ENCODE measurements at places on chromosomes 2 and 18.

DNA sequence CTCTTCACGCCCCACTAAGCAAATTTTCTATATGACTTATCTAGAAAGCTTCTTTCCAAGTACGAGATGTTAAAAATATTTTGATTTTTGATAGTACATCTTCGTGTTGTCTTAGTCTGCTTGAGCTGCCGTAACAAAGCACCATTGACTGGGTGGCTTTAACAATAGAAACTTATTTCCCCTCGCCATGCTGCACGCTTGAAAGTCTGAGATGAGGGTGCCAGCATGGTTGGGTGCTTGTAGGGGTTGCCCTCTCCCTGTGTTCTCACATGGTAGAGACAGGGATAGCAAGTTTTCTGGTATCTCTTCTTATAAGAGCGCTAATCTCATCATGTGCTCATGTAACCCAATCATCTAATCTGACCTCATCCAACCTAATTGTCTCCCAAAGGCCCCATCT lies 106.2 kb downstream of the TANC1 start:
- H3K36me3 ChIP-seq: no peaks in the 10 kb centered on the region
- H3K4me3 ChIP-seq: no peak overlapping the region
- no peak for ATAC-seq
- no peaks in the 10 kb centered on the region for H3K27me3 ChIP-seq
- H3K27ac ChIP-seq: no peak overlapping the region

DNA sequence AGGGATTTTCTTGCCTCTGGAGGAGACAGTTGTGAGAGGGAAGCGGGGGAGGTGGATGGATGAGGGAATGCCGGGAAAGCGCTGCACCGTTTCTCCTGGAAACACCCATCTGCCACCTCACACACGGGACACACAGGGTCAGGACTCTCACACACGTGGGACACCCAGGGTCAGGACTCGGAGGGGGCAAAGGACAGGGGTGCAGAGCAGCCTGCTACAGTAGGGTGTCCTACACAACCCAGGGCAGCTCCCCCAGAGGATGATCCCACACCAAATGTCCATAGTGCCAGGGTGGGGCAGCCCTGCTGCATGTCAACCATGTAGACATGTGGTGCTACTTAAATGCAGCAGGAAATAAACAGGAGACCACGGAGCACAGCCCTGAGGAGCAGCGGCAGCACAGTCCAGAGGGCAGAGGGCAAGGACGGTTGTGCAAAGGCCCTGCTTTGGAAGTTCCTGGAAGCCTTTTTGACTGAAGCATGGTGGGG lies 5.1 kb downstream of the RAMP1 start:
- H3K4me1 ChIP-seq: peaks cover 14% of the 10 kb centered on the region
- no peaks in the 10 kb centered on the region for H3K36me3 ChIP-seq
- ATAC-seq: no peak
- H3K27ac ChIP-seq: peak overlapping the region; percentile 55

GRCh38 chr2:185456517-185456916 lies 282.1 kb upstream of the FSIP2 start:
- H3K27ac ChIP-seq: no peak overlapping the region
- no peaks in the 10 kb centered on the region for H3K36me3 ChIP-seq
- no peaks in the 10 kb centered on the region for H3K27me3 ChIP-seq
- no peak for ATAC-seq
- no peak overlapping the region for H3K4me3 ChIP-seq

GRCh38 chr2:183606718-183607085 lies 482.5 kb downstream of the NUP35 start:
- ATAC-seq: no peak
- H3K4me1 ChIP-seq: no peaks in the 10 kb centered on the region

DNA sequence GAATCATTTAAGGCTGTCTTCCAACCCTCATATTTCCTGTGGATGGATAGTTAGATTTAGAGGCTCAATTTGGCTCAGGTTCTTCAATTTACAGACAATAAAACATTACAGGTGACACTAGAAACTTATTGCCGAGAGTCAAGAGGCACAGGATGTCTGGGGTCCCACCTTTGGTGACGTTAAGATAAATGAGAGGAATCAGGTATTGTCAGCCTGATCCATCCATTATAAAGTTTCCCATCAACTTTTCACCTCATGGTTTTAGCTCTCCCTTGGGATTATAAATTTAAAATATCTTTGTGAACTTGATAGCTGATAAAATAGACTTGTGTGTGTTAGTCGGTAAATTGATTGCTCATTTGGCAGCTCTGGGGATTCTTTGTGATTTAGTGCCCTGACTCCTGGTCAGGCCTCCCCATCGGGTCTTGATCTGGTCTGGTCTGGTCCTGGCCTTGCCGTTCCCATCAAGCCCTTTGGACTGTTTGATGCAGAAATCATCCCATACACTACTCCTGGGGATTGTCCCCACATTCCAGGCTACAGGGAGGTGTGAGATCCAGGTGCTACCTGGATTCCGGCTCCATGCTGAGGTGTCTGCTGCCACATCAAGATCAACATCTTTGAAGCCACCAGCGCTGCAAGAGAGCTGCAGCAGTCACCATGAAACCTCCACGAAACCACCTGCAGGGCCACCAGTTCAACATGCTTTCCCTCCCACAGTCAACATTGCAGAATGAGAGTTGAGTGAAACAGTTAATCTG lies 130.9 kb downstream of the SH3BP4 start:
- H3K27me3 ChIP-seq: peaks cover 26% of the 10 kb centered on the region
- H3K4me1 ChIP-seq: no peaks in the 10 kb centered on the region
- no peak overlapping the region for H3K4me3 ChIP-seq

- H3K4me1 ChIP-seq: no peaks in the 10 kb centered on the region
- H3K27ac ChIP-seq: no peak overlapping the region
- no peak for ATAC-seq
- H3K36me3 ChIP-seq: no peaks in the 10 kb centered on the region
- no peak overlapping the region for H3K4me3 ChIP-seq
Measured at GRCh38 chr2:163697846-163698637, 37.8 kb downstream of the FIGN start.

DNA sequence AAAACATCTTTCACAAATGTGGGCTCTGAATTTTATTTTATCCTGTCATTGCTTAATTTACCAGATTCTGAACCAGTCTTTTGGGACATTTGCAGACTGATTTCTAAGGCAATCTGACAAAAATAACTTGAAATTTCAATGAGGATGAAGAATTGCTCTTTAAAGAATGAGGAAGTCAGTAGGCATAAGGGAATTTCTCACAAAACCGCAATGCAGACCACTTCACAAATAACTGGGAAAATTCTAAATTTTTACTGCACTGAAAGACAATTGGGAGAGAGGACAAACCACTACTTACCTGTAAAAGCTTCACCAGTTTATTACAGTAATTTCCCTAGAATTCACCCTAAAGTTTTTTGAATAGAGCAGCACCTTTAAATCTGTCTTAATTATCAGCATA lies 736.3 kb downstream of the NRXN1 start:
- H3K4me1 ChIP-seq: no peaks in the 10 kb centered on the region
- H3K27ac ChIP-seq: no peak overlapping the region
- H3K4me3 ChIP-seq: no peak overlapping the region
- no peaks in the 10 kb centered on the region for H3K27me3 ChIP-seq
- ATAC-seq: no peak

GRCh38 chr2:621303-622099 lies 55.7 kb downstream of the TMEM18 start:
- no peaks in the 10 kb centered on the region for H3K4me1 ChIP-seq
- no peak overlapping the region for H3K27ac ChIP-seq
- H3K27me3 ChIP-seq: peaks cover 13% of the 10 kb centered on the region
- no peak for ATAC-seq

- H3K4me3 ChIP-seq: no peak overlapping the region
- H3K4me1 ChIP-seq: peaks cover 49% of the 10 kb centered on the region
- no peak for ATAC-seq
- peak overlapping the region; percentile 73 for H3K27ac ChIP-seq
- H3K36me3 ChIP-seq: peaks cover 33% of the 10 kb centered on the region
Measured at GRCh38 chr2:30504731-30505130, 57.7 kb downstream of the LCLAT1 start.

DNA sequence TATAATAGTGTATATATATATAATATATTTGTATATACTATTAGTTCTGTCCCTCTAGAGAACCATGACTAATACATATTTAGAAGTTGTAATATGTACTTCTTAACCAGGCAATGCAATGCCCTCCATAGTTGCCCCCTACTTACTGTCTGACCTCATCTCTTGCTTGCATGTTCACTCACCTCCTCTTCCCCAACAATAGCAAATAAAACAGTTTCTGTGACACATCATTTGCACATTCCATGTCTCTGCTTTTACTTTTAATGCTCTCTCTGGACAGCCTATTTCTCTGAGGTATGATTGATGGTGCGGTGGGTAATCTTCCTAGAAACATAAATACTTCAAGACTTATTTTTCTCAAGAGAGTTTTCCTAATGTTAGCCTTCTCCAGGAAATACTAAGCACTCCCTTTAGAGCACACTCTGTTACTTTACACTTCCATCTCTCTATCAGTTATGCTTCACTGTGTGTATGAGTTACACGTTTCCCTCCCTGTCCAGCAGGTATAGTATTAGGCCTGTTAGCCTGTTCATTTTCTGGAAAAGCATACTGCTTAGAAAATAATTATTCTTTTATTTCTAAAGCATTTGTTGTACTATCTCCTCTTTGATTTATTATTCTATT lies 295.6 kb upstream of the LRATD1 start:
- H3K27ac ChIP-seq: no peak overlapping the region
- H3K4me1 ChIP-seq: no peaks in the 10 kb centered on the region
- no peak for ATAC-seq

GRCh38 chr2:239461291-239462190 lies 60.7 kb upstream of the HDAC4 start:
- no peaks in the 10 kb centered on the region for H3K36me3 ChIP-seq
- ATAC-seq: no peak
- no peaks in the 10 kb centered on the region for H3K4me1 ChIP-seq
- H3K27ac ChIP-seq: no peak overlapping the region
- no peak overlapping the region for H3K4me3 ChIP-seq

- peaks cover 60% of the 10 kb centered on the region for H3K4me1 ChIP-seq
- peak overlapping the region; percentile 59 for H3K27ac ChIP-seq
- H3K4me3 ChIP-seq: no peak overlapping the region
- H3K27me3 ChIP-seq: no peaks in the 10 kb centered on the region
Measured at GRCh38 chr2:30255466-30256408, 24.4 kb downstream of the LBH start.

GRCh38 chr2:6787376-6787775 lies 78.3 kb downstream of the CMPK2 start:
- H3K4me3 ChIP-seq: no peak overlapping the region
- no peaks in the 10 kb centered on the region for H3K4me1 ChIP-seq

GRCh38 chr18:79368681-79369080 lies 27.0 kb upstream of the NFATC1 start:
- no peak overlapping the region for H3K4me3 ChIP-seq
- H3K36me3 ChIP-seq: peaks cover 54% of the 10 kb centered on the region
- no peaks in the 10 kb centered on the region for H3K27me3 ChIP-seq
- no peak overlapping the region for H3K27ac ChIP-seq
- ATAC-seq: no peak
- peaks cover 7% of the 10 kb centered on the region for H3K4me1 ChIP-seq

GRCh38 chr18:76821875-76822505 lies 367 bp upstream of the ZNF236 start:
- H3K27ac ChIP-seq: peak overlapping the region; percentile 92
- ATAC-seq: peak; percentile 75
- peaks cover 58% of the 10 kb centered on the region for H3K4me1 ChIP-seq
- no peaks in the 10 kb centered on the region for H3K27me3 ChIP-seq

DNA sequence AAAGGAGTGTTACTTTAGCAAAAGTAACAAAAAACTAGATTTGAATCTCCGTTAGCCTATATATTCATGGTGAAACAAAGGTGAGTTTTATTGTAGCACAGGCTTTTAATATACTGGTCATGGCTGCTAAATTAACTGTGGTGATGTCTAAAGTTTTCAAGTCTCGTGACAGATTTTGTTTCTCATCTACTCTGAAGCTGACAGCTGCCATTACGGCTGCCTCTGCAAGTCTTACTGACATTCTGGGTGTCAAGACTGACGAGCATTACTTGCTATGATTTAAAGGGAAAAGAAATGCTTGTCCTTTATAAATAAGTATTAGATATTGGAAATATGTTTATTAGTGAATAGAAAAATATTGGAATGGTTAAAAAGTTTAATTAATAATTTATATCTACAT lies 207.7 kb downstream of the DSEL start:
- H3K27me3 ChIP-seq: no peaks in the 10 kb centered on the region
- no peak overlapping the region for H3K27ac ChIP-seq
- H3K4me3 ChIP-seq: no peak overlapping the region
- H3K4me1 ChIP-seq: no peaks in the 10 kb centered on the region

DNA sequence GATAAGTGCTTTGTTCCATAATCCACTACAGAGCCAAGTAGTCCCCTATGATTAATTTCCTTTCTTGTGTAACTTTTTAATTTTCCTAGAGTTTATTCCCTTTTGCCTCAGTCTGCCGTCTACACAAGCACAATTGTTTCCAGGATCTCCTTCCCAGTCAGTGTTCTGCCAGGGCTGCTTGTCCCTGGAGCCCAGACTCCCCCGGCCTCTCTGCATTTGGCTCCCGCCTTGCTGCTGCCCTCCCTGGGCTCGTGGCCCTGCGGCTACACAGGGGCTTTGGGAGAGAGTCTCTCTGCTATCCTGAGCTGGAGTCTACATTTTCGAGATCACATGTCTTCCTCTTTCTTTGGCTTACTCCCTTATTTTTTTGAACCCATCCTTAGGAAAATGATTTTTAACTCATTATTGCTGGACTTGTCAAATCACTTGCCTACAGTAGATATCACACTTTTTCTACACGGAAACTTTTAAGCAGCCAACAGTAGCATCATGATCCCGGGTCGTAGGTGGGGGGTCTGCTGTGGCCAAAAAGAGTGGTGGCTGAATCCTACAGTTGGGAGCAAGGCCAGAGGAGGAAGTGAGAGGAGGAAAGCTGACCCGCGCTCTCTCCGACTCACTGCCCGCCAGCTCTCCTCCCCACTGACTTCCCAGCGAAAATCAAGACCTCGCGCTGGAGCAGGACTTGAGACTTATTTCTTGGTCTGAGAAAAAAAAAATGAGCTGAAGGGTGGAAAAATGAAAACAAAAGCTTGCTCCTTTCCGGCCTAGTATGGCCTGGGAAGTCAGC lies 9.4 kb downstream of the FBLN7 start:
- no peak overlapping the region for H3K4me3 ChIP-seq
- no peaks in the 10 kb centered on the region for H3K4me1 ChIP-seq
- H3K27ac ChIP-seq: peak overlapping the region; percentile 11
- H3K36me3 ChIP-seq: no peaks in the 10 kb centered on the region
- no peak for ATAC-seq

DNA sequence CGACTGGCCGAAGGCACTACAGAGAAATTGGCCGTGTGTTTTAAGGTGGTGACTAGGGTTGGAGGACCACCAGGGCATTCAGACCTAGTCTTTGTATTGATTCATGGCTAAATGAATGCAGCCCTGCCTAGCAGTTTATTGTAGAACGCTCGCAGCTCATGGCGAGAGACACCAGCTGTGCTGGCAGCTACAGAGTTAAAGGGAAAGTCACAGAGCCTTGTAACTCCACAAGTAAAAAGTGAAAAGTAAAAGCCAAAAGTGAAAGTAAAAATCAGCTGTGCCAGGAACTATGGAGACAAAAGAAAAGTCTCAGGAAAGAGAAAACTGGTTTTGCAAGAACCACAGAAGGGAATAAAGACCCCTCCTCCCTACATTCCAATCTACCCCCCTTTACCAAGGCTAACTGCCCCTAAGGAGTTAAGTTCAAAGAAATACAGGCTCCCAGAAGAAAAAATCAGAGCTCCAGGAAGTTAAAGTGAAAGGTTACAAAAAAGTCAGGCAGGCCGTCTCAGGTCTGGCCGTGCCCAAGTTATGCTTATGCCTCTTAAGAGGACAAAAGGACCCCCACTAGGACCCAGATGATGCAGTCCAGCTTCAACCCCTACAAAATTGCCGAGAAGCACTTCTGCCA lies 46.4 kb upstream of the SELENOI start:
- H3K36me3 ChIP-seq: no peaks in the 10 kb centered on the region
- peak; percentile 52 for ATAC-seq
- no peak overlapping the region for H3K27ac ChIP-seq
- no peaks in the 10 kb centered on the region for H3K4me1 ChIP-seq
- no peaks in the 10 kb centered on the region for H3K27me3 ChIP-seq
- H3K4me3 ChIP-seq: no peak overlapping the region

Data from stimulated activated memory B cell treated with anti-CD40 and anti-IgM and Interleukin-4, amounts not matched to agents 10 μg/mL and 1 μg/mL and 100 μg/mL, for 72 hours (primary cell).